ENCODE measurements at places on chromosomes 1 and 21.

GRCh38 chr1:118333601-118334210 is 148.7 kb upstream of the SPAG17 start:
- no peak for DNase-seq

DNA sequence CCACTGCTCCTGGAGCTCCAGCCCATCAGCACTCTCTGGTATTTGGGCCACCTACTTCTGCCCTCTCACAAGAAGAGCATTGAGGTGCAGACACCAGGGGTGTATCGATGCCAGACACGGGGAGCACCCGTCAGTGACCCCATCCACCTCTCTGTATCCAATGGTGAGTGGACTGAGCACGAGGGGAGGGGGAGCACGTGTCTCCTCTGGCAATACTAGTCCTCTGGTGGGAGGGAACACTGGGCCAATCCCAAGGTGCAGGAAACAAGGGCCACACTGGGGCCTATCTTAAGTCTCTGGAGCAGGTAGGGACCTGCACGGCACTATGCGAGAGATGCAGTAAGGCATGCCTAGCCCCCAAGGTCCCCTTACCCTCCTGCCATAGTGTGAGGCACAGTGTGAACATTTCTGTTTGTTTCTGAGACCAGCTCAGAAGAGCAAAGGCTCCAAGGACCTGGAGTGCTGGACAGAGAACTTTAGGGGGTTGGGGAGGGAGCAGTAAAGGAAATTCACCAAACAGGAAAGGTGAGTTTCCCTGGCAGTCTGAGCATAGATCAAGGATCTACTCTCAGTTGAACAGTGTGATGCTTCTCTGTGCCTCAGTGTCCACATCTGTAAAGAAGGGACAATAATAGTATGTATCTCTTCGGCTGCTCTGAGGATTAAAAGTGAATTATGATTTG is 2.3 kb downstream of the FCRLB start:
- DNase-seq = no peak

GRCh38 chr21:21915816-21916215 is 917.6 kb downstream of the NCAM2 start:
- DNase-seq = no peak

DNA sequence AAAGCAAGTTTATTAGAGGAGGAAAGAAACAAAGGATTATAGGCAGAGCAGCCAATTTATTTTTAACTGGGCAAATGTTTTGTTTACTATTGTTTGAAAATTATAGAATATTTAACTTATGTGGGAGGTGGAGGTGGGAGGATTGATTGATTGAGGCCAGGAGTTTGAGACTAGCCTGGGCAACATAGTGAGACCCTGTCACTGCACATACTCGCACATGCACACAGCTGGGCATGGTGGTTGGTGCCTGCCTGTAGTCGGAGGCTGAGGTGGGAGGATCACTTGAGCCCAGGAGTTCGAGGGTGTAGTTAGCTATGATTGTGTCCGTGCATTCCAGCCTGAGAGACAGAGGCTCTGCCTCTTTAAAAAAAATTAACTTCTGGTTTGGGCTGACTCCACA is 6.7 kb downstream of the MAN1A2 start:
- no peak for DNase-seq

- DNase-seq = no peak
These were observed 31.5 kb downstream of the OLIG1 start for GRCh38 chr21:33101300-33101911.

DNA sequence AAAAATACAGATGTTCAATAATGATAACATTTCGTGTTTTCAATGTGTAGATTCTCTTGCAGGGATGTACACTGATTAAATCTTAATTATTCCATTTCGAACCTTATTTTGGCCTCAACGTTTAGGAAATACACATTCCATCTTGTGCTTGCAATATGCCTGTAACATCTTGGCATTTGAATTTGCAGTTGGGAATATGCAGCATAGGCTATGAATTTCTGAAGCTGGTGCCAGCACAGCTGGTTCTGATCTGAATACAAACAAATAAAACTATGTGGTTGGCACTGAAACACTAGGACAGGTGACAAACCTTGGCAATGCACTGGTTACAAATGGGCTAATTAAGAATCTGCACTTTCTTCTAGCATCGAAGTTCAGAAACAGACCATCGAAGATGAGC is 108.4 kb downstream of the ERG start:
- no peak for DNase-seq

- DNase-seq = no peak
These were observed 24.7 kb downstream of the MEF2D start for GRCh38 chr1:156475568-156476500.

- DNase-seq = no peak
These were observed 132.6 kb downstream of the ETS2 start for GRCh38 chr21:38938343-38938742.

DNA sequence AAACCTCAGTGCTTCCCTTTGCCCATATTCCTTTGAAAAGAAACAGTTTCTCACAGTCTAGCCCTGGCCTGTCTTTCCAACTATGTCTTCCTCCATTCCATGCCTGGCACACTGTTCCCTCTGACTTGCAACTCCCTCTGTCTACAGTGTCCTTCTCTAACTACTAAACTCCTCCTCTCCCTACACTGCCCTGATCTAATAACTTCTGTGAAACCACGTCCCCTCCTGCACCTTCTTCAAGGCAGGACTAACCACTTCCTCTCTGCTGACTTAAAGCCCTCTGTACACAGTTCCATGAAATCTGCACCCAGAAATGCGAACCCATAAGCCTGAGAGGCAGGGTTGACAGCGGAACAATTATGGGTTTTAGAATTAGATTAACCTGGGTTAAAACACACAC is 62.2 kb upstream of the ATP1B1 start:
- DNase-seq = no peak

DNA sequence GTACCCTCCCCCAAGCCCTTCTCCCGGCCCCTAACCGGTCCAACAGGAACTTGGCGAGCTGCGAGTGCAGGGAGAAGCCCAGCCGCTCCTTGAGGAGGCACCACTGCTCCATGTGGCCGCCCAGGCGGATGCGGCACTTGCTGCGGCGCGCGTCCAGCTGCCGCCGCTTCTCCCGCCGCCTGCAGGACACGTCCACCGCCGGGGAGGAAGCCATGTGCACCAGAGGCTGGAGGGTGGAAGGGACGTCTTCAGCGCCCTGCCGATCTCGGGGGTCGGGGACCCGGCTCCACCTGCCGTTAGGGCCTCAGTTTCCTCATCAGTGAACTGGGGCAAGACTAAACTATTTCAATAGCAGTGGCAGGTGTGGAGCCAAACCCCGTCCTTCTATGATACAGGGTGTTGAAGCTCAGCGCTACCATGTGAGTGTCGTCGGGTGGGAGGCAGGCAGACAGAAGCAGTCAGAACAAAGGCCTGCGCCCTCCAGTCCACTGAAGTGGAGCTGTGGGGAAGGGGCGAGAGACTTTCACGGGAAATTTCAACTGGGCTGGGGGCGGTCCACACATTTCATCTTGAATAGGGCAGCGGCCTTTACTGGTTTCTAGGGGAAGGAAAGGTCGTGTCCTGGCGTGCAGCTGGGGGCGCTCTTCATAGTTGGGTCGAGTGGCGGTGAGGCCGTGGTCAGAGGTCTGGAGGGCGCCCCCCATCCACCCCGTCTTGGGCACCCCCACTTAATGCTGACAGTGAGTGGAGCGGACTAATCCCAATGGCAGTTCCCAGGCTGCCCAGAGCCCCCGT is 592 bp downstream of the ZNF692 start:
- peak; percentile 56 for DNase-seq

DNA sequence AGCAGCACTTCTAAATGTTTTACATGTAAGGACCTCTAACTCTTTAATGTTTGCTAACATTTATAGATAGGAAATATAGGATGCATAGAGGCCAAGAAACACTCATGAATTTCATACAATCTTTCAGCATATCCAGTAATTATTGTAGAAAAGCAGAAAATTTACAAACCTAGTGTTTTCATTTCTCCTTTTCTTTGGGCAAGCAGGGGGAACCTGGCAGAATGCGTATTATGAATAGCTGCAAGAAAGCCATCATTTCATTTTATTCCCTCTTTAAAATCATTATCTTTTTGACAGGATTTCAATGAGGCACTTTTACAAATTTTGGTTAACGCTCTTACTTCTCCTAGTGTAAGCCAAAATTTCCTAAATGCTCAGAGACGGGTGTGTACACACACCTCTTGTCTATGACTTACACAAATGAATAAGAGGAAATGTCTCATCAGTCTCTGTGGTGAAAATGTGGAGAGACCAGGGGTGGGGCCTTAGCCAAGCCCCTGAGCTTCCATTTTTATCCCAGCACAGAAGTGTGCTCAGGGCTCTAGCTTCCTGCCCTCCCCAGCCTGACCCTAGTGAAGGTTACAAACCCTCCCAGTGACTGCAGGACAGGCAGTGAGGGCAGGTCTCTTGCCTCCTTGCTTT is 91.6 kb downstream of the LRRC8C start:
- DNase-seq = no peak

GRCh38 chr1:198623752-198624647 is 14.8 kb upstream of the PTPRC start:
- no peak for DNase-seq

GRCh38 chr1:200342511-200343311 is 67.1 kb downstream of the ZNF281 start:
- no peak for DNase-seq

- no peak for DNase-seq
These were observed 32.7 kb downstream of the MRPS6 start for GRCh38 chr21:34105947-34106541.

- DNase-seq = peak; percentile 29
These were observed 2.7 kb downstream of the TMEM200B start for GRCh38 chr1:29120947-29121485.

GRCh38 chr21:19468991-19469715 is 1065.6 kb upstream of the TMPRSS15 start:
- no peak for DNase-seq

- no peak for DNase-seq
These were observed 333.8 kb upstream of the PTBP2 start for GRCh38 chr1:96387785-96388184.

DNA sequence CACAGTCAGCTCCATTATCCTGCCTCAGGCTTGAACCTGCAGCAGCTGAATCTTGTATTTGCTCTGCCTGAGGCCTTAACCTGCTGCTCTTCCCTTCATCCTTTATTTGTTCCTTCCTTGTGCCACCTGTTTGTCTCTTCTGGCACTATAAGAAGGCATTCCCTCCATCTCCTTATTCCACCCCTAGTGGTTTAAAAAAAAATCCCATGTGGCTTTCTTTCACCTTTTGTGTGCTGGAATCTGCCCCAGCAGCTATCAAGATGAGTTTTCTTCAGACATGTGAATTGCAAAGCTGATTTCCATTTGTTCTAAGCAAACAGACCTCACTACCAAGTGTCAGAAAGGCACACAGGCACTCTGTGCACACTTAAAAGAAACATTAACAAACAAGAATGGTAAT is 294.6 kb downstream of the TTLL7 start:
- no peak for DNase-seq

DNA sequence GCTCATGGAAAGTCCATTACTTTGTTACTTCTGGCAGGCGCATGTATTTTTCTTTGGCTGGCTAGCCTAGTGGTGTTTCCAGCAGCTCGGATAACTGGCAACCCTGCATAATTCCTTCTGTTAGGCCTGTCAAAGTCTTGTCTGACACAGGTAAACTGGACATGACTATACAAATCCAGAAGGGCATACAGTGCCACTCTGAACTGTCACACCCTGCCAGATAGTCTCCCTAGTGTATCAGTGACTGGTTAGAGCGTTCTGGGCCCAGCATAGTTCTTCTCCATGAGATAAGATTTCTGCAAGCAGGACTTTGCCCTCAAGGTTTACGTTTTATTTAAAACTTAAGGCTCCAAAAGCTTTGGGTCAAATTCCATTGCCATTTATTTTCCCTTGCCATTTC is 177.7 kb upstream of the GORAB start:
- DNase-seq = no peak

Measured in T-helper 2 cell (primary cell).